Activated naive CD4-positive, alpha-beta T cell treated with anti-CD3 and anti-CD28 coated beads for 36 hours (primary cell): ENCODE measurements at places on chromosomes 2 and 18.

- no peaks in the 10 kb centered on the region for H3K27me3 ChIP-seq
- peaks cover 67% of the 10 kb centered on the region for H3K4me1 ChIP-seq
- DNase-seq: no peak
- H3K36me3 ChIP-seq: peaks cover 19% of the 10 kb centered on the region
- peak overlapping the region; percentile 3 for H3K27ac ChIP-seq
Observed at GRCh38 chr2:88053296-88053695, 2.3 kb downstream of the KRCC1 start.

DNA sequence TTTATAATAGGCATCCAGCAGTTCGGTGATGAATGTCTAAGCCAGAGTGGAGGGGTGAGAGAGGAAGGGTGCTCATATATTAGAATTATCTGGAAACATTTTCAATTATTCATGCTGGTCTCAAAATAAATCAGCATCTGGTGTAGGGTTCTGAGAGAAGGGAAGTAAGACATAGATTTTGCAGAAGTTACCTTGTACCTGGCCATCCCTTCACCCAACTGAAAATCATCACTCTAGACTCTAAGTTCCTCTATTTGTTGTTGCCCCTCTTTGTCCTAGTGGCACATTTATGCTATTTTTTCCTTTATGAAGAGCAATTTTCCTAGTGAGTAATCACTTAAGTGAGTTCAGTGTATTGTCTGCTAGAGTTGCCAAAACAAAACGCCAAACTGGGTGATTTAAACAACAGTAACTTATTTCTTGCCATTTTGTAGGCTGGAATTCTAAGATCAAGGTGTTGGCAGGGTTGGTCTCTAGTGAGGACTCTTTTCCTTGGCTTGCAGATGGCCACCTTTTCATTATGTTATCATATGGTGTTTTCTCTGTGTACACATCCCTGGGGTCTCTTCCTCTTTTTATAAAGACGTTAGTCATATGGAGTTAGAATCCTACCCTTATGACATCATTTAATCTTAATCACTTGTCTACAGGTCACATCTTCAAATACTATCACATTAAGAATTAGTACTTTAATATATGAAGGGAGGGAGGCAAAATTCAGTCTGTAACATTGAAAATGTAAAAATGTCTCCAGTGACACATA is 129.9 kb upstream of the KLHL14 start:
- no peak for DNase-seq
- H3K27me3 ChIP-seq: no peaks in the 10 kb centered on the region
- no peak overlapping the region for H3K4me3 ChIP-seq
- H3K36me3 ChIP-seq: no peaks in the 10 kb centered on the region
- no peaks in the 10 kb centered on the region for H3K4me1 ChIP-seq
- no peak overlapping the region for H3K27ac ChIP-seq

GRCh38 chr2:16404551-16405300 is 260.9 kb downstream of the CYRIA start:
- H3K36me3 ChIP-seq: no peaks in the 10 kb centered on the region
- H3K27ac ChIP-seq: no peak overlapping the region
- DNase-seq: no peak
- H3K4me3 ChIP-seq: no peak overlapping the region
- H3K27me3 ChIP-seq: no peaks in the 10 kb centered on the region

DNA sequence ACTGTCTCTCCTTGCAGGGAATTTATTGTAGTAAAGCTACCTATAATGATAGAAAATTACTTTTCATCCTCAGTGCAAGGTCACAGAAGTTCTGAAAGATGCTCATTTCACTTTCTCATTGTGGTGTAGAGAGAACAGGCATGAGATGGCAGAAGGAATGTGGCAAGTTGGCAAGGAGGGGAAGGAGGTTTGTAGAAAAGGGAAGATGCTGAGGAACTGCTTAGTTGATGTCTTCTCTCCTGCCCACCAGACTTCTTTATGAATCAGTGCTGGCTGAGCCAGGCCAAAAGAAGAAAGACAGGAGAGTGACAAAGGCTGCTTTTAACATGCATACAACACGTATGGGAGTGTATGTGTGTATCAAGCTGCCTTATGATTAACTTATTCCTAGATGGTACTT is 164.4 kb downstream of the PRPF40A start:
- no peak overlapping the region for H3K27ac ChIP-seq
- H3K27me3 ChIP-seq: peaks cover 5% of the 10 kb centered on the region
- H3K4me1 ChIP-seq: no peaks in the 10 kb centered on the region
- no peaks in the 10 kb centered on the region for H3K36me3 ChIP-seq

DNA sequence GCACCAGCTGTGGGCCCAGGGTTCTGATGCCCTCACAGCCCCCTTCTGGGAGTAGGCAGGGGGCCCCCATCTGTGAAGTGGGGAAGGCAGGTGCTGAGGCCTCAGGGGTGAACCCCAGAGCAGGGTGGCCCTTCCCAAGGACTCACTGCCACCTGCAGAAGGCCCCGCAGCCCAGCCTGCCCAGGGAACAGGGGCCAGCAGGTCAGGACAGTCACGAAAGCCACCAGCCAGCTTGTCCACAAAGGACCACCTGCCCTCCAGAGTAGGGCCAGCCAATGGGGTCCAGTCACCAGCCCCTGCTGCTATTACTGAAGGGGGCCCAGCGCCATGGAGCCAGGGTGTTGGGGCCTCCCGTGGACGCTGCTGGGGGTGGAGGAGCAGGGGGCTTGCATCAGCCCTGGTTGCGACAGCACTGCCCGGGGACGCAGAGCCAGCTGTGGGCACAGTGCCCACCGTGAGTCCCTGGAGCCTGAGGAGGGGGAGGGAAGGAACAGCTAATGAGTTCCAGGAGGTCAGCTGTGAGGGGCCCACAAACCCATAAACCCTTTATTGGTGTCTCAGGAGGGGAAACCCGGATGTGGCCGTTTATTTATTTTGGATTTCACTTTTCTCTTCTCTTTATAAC is 11.5 kb upstream of the SNED1 start:
- H3K27ac ChIP-seq: no peak overlapping the region
- DNase-seq: no peak
- H3K4me1 ChIP-seq: peaks cover 2% of the 10 kb centered on the region
- no peaks in the 10 kb centered on the region for H3K27me3 ChIP-seq
- no peaks in the 10 kb centered on the region for H3K36me3 ChIP-seq

DNA sequence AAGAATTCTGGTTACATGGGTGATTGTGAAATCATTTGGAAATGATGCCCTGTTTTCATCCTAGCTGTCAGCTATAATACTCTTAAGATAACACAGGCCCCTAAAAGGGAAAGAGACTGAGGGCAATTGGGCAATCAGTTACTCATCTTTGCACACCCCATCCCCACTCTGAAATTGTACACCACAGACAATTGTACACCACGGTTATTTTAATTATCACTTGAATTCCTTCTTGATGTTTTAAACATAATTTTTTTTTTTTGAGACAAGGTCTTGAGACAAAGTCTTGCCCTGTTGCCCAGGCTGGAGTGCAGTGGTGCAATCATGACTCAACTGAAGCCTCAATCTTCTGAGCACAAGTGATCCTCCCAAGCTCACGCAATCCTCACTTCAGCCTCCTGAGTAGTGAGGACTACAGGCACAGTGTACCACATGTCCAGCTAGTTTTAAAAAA is 862.4 kb upstream of the ACVR2A start:
- H3K4me3 ChIP-seq: no peak overlapping the region
- no peaks in the 10 kb centered on the region for H3K27me3 ChIP-seq
- no peak for DNase-seq
- H3K27ac ChIP-seq: no peak overlapping the region

- peaks cover 5% of the 10 kb centered on the region for H3K27me3 ChIP-seq
- H3K4me3 ChIP-seq: no peak overlapping the region
- no peaks in the 10 kb centered on the region for H3K36me3 ChIP-seq
Observed at GRCh38 chr2:120436460-120436739, 90.5 kb downstream of the INHBB start.

DNA sequence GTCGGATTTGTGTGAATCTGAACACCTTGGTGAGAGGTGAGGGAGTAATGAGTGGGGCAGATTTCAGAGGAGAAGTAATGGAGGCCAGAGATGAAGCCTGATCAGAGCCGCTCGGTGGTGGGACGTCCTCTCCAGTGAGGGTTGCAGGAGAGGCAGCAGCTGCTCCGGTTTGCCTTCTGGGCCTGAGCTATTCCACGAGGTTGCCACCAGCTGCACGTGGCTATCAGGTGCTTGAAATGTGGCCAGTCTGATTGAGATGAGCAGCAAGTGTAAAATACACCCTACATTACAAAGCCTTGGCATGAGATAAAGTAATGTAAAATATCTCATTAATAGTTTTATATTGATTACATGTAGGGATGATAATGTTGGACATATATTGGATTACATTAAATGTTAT is 10.8 kb upstream of the EFHD1 start:
- no peaks in the 10 kb centered on the region for H3K4me1 ChIP-seq
- no peak overlapping the region for H3K4me3 ChIP-seq
- H3K27me3 ChIP-seq: peaks cover 5% of the 10 kb centered on the region
- H3K36me3 ChIP-seq: no peaks in the 10 kb centered on the region

DNA sequence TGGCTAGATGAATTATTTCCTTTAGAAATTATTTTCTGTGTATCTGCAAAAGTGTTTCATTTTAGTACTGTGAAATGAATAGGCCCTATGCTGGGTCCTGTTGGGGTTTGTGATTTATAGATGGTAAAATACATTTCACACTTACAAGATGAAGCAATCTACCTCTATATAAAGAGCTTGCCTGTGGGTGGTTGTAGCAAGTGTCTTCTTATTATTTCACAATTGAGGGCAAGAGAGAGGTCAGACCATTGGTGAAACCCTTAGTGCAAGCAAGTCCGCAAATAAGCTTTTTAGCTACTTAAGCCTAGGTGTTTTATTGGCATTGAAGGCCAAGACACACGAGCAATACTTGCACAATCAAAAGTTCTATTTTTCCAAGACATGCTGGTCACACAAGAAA is 153.1 kb downstream of the FMNL2 start:
- H3K36me3 ChIP-seq: no peaks in the 10 kb centered on the region
- H3K27me3 ChIP-seq: peaks cover 22% of the 10 kb centered on the region
- no peak overlapping the region for H3K27ac ChIP-seq

DNA sequence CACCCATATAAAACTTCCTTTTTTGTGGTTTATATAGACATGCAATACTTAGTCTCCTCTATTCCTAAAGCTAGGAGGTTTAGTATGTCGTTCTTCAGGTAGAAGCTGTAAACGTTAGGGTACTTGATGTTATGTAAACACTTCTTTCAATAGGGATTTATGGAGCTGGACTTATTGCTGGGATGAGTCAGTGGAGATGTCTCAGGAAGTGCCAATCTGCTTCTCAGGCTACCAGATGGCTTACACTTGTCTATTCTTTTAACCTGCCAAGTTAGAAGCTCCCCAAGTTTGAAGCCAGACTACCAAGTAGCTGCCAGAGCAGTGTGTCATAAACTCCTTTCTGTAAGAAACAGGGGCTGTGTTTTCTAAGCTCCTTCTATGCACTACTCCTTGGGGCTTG is 756.5 kb upstream of the LRRTM1 start:
- no peak for DNase-seq
- H3K4me3 ChIP-seq: no peak overlapping the region
- H3K27ac ChIP-seq: no peak overlapping the region

- H3K36me3 ChIP-seq: peaks cover 2% of the 10 kb centered on the region
- DNase-seq: no peak
- H3K27me3 ChIP-seq: no peaks in the 10 kb centered on the region
- no peak overlapping the region for H3K27ac ChIP-seq
Observed at GRCh38 chr2:74390606-74391005, 10.5 kb upstream of the DCTN1 start.

- DNase-seq: peak; percentile 67
- peaks cover 43% of the 10 kb centered on the region for H3K4me1 ChIP-seq
- no peaks in the 10 kb centered on the region for H3K36me3 ChIP-seq
- peaks cover 11% of the 10 kb centered on the region for H3K27me3 ChIP-seq
- no peak overlapping the region for H3K27ac ChIP-seq
- H3K4me3 ChIP-seq: peak overlapping the region; percentile 32
Observed at GRCh38 chr2:27715318-27716210, 51.9 kb downstream of the SLC4A1AP start.

GRCh38 chr2:124533226-124533954 is 508.3 kb downstream of the CNTNAP5 start:
- no peak overlapping the region for H3K4me3 ChIP-seq
- H3K36me3 ChIP-seq: no peaks in the 10 kb centered on the region
- no peaks in the 10 kb centered on the region for H3K4me1 ChIP-seq
- no peak overlapping the region for H3K27ac ChIP-seq
- DNase-seq: no peak

DNA sequence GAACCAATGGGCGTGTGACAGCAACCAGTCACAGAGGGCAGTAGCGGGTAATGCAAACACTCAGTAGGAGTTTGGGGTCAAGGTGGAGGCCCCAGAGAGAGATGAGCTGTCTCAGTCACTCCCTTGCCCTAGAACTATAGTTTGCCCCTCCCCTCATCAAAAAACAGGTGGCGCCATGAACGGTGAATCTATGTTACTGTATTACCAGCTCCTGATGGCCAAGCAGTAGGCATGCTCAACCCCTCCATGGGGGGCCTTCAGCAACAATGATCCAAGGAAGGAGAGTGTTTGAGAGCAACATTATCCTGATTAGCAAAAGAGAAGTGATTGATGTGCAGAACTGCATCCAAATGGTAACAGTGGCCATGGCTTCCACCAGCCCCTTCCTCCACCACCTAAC is 30.4 kb downstream of the TRABD2A start:
- peaks cover 93% of the 10 kb centered on the region for H3K4me1 ChIP-seq

GRCh38 chr2:134772493-134773169 is 53.8 kb upstream of the TMEM163 start:
- no peaks in the 10 kb centered on the region for H3K36me3 ChIP-seq
- no peaks in the 10 kb centered on the region for H3K27me3 ChIP-seq
- no peak overlapping the region for H3K4me3 ChIP-seq
- no peak for DNase-seq
- H3K27ac ChIP-seq: no peak overlapping the region

GRCh38 chr2:223081789-223082188 is 29.8 kb downstream of the KCNE4 start:
- H3K27me3 ChIP-seq: peaks cover 2% of the 10 kb centered on the region
- H3K27ac ChIP-seq: no peak overlapping the region
- no peak overlapping the region for H3K4me3 ChIP-seq
- DNase-seq: no peak
- H3K36me3 ChIP-seq: no peaks in the 10 kb centered on the region
- no peaks in the 10 kb centered on the region for H3K4me1 ChIP-seq

DNA sequence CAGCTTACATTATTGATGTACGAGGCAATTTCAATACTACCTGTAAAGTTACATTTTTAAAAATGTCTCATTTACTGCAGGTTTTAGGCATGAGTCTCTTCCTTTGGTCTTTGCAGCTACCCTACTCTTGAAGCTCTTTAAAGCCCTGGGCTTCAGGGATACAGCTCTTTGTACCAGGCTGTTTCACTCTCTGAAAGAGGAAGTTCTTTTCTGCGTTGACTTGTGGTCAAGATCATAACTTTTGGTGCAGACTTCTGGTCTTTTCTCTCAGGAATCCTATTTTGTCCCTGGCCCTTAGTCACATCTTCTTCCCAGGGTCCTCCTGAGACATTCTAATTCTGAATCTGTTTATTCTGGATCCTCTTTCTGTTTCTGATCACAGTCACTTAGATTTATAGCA is 16.6 kb upstream of the HRH4 start:
- DNase-seq: no peak
- H3K36me3 ChIP-seq: peaks cover 24% of the 10 kb centered on the region
- no peak overlapping the region for H3K4me3 ChIP-seq
- no peak overlapping the region for H3K27ac ChIP-seq

- H3K4me1 ChIP-seq: peaks cover 3% of the 10 kb centered on the region
- no peaks in the 10 kb centered on the region for H3K27me3 ChIP-seq
- no peak for DNase-seq
- H3K36me3 ChIP-seq: no peaks in the 10 kb centered on the region
Observed at GRCh38 chr18:75110846-75111415, 98.0 kb downstream of the PTGR3 start.

- no peak overlapping the region for H3K27ac ChIP-seq
- H3K36me3 ChIP-seq: no peaks in the 10 kb centered on the region
- H3K4me3 ChIP-seq: no peak overlapping the region
- no peaks in the 10 kb centered on the region for H3K27me3 ChIP-seq
- no peak for DNase-seq
- no peaks in the 10 kb centered on the region for H3K4me1 ChIP-seq
Observed at GRCh38 chr18:33282709-33283333, 157.7 kb downstream of the CCDC178 start.
